ENCODE measurements at places on chromosomes 4 and X.

DNA sequence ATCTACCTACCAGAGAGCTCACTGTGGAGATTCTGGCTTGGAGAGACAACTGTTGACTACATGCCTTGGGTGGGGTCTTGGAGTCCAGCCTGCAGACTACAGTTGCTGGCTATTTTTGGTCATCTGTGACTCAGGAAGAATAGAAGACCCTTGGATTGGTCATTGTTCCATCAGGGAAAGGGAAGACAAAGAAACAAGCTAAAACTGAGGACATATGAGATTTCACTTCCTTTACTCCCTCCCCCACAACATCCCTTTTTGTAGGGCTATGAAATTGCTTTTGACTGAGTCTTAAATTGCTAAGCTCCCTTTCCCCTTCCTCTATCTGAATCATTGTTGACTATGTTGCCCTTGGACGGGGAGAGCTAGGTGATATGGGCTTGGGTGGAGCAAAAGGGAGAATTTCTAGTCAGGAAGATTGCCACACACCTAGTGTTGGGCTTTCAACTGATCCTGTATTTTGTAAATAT is 11.7 kb downstream of the MSN start:
- no peak for DNase-seq

- no peak for DNase-seq
These were observed 140.5 kb downstream of the SOWAHB start for GRCh38 chr4:76757418-76757939.

DNA sequence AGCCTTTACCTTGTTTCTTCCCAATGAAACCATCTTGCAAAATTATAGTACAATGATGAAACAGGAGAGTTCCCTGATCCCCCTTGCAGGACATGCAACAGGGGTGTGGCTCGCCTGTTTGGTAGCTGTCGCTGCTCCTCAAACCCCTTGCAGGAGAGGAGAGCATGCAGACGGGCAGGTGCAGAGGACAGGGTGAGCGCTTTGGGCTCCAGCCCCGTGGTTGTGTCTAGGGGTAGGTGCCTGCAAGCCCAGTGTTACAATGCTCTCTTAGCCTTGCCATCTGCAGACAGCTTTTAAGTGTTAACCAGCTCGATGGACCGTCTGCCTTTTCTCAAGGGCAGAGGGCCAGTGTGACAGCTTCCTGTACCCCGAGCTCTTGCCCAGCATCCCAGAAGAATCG is 102.0 kb downstream of the TAB3 start:
- DNase-seq: no peak

GRCh38 chr4:182384631-182385091 is 141.5 kb downstream of the TENM3 start:
- DNase-seq: no peak

DNA sequence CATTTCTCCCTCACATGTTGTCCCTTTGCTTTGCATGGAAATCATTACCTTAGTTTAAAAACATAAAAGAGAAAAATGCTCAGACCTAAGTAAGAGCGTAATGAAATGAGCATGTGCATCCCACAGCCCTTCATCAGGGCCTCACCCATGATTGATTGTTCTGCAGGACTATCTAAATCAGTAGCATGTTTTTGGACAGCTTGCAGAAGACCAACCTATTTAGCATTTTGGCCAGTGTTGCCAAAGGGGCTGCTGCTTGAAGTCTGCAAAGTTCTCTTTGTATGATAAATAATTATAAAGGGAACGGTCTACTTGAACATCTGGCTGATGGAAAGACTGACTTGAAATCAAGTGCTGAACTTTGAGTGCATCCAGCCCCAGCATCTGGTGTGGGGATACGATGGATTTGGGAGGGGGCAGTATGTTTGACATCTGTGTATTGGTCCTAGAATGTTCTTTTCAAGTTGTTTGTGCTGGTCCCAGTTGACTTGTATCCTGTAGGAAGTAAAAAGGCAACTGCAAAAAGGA is 76.1 kb upstream of the LIMCH1 start:
- no peak for DNase-seq

DNA sequence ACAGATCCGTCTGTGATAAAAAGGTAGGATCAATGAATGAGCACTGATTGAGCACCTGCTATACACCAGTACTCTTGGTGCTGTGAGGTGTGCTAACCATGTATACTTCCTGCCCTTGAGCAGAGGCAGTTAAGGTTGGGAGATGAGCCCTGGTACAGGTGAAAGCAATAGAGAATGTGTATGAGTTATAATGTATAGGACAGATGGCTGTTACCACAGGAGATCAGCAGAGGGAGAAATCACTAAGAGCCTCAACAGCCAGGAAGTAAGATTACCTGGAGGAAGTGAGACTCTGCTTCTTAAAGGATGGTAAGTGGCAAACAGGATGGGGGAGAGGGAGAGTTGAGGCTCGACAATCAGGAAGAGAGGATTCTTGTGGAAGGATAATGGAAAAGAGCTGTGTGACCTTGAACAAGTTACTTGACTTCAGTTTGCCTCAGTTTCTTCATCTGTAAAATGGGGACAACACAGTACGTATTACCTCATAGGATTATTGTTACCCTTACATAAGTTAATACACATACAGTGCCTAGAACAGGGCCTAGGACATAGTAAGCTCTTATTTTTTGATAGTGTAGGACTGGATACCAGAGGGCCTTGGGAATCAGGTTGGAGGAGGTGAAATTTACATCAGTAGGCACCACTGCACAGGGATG is 9.1 kb downstream of the CXCR3 start:
- DNase-seq: no peak

GRCh38 chr4:152935143-152935542 is 980 bp upstream of the FHDC1 start:
- no peak for DNase-seq

GRCh38 chr4:140515423-140515822 is 8.5 kb upstream of the ELMOD2 start:
- DNase-seq: no peak

- DNase-seq: peak; percentile 3
These were observed 486.2 kb downstream of the TRAM1L1 start for GRCh38 chr4:116598980-116599789.

- no peak for DNase-seq
These were observed 59.8 kb downstream of the ABCB7 start for GRCh38 chrX:75096331-75096730.

- no peak for DNase-seq
These were observed 104.7 kb downstream of the PRRG1 start for GRCh38 chrX:37453821-37454220.

DNA sequence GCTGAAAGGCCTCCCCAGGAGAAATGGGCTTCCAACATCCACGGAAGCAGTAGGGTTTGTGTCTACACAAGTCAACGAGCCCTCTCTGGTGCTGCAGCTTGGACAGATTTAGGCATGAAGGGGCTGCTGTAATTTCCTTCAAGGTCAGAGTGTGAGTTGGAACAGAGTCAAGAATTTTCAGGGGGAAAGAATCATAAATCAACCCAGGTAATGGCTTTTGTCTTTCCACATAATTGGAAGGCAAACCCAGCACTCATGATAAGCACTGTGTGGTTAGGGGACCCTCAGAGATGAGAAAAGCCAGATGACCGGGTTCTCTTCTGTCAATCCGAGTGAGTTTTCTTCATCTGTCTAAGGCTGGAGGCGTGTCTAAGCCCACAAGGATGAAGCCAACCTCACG is 78.6 kb upstream of the MXRA5 start:
- no peak for DNase-seq

DNA sequence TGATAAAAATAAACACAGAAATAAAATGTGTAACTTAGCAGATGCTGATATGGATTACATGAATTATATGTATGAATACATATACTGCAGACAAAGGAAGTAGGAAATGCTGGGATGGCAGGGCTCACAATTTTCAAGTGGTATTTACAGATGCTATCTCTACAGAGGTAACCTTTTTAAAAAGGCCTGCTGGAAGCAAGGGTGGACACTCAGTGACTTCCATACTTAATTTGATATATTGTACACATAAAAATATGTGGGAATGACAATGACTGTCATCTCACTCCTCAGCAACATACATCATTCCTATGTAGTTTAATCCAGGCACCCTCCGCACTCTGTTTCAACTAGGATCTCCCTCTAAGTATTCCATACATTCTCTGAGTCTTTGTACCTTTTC is 452.9 kb downstream of the DTHD1 start:
- no peak for DNase-seq

DNA sequence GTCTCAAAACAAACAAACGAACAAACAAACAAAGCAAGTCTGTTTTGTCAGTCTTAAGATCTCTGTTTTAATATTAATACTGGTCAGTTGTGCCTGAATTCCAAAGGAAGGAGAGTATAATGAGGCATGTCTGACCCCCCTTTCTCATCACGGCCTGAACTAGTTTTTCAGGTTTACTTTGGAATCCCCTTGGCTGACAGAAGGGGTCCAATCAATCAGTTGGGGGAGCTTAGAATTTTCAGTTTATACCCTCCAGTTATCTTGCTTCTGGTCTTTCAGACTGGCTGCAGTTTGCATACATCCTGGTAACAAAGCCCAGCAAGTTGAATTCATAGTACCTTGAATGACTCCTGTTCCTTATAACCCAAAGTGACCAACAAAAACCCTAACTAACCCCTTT is 41.1 kb downstream of the TBC1D9 start:
- DNase-seq: no peak

DNA sequence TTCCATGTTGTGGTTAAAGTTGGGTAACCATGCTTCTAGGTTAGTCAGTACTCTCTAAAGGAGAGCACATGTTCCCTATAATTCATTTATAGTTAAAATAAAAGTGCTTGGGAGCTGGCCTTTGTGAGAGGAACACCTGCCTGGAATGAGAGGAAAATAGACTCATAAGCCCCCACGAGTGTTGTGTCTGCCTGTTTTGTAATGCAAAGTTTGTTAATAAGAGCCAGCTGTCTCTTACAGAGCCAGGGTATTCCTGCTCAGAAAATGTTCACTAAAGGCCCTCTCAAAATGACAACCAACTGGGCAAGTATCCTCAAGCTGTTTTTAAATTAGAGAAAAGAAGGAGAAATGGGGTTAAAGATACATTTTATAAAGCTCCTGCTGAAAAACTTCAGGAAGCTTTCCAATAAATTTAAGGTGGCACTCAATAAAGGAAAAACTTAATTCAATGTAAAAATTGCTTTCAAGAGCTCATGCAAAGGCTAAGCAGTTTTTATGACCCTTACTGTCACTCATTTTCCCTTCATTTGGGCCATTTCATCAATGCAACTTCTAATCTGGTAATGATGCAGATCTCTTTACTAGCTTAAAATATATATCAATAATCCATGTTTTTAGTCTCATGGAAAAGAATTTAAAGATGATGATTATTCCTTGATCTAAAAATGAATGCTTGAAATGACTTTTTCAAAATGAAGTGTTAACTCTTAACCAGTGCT is 793.6 kb downstream of the STPG2 start:
- DNase-seq: no peak

DNA sequence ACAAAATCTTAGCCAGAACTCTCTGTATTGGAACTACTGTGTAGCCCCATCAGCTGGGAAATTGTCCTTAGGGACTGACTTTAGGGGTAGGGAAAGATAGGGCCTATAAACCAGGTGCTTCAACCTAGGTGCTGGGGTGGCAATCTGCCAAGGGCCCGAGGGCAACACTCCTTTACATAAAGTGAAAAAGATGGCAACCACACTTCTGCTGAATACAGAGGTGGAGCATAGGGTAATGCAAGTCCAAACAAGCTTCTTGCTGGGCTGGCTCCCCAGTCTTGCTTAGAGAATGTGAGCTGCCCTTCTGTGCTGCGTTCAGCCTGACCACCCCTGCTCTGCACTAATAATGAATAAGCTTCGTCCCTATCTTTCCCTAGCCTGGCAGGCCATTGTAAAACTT is 9.8 kb downstream of the ZBTB33 start:
- DNase-seq: no peak

DNA sequence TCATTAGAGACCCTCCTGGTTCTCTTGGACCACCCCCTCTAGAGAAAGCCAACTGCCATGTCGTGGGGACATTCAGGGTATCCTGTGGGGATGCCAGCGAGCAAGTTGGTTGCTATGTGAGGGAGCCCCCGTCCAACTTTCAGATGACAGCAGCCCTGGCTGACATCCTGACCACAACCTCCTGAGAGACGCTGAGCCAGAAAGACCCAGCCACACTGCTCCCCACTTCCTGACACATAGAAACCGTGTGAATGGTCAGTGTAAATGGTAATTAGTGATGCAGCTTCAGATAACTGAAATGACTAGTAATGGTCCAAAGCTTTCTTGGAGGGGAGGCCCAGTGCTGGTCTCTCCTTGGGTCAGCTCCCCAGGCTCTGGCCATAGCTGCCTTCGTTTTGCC is 10.8 kb downstream of the CLCN4 start:
- DNase-seq: no peak

GRCh38 chrX:150897421-150898320 is 797 bp downstream of the CD99L2 start:
- DNase-seq: peak; percentile 32

- no peak for DNase-seq
These were observed 2212.0 kb downstream of the PCDH7 start for GRCh38 chr4:32932156-32932555.

DNA sequence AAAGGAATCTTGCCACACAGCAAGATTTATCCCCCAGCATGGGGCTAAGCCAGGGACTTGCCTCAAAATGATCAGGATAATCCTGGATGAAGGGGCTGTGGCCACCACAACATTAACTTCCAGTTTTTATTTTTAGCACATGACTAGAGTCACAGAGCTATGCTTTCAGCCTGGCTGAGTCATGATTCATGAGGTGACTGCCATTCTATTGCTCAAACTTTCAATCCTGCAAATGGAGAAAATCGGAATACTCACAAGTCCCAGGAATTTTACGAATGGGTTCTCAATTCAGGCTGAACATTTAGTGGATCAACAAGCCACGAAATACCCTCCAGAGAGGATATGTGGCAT is 70.7 kb upstream of the HPGD start:
- no peak for DNase-seq
